ENCODE measurements at places on chromosomes 2 and 18.

GRCh38 chr2:75607988-75608683, 38.4 kb upstream of the MRPL19 start:
- no peak for DNase-seq

- DNase-seq = no peak
These were observed 41.8 kb upstream of the HAAO start for GRCh38 chr2:42834161-42834560.

GRCh38 chr2:25251071-25251421, 82.7 kb upstream of the POMC start:
- no peak for DNase-seq

DNA sequence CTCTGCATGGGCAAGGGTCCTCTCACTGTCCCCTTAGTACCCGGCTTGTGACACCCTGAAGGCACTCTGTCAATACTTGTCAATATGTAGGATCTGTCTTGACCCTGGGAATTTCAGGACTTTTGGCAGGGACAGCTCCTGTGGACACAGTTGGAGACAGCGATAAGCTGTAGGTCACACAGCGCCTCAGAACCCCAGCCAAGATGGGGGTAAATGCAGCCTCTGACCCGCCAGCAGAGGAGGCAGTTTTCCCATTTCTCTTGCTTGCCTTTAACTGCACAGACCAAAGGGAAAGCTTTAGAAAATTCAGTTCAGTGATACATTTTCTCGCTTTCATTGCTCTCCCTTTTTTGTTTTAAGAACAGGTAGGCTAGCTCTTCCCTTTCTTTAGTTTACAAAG, 54.8 kb upstream of the KLHL29 start:
- DNase-seq = no peak

DNA sequence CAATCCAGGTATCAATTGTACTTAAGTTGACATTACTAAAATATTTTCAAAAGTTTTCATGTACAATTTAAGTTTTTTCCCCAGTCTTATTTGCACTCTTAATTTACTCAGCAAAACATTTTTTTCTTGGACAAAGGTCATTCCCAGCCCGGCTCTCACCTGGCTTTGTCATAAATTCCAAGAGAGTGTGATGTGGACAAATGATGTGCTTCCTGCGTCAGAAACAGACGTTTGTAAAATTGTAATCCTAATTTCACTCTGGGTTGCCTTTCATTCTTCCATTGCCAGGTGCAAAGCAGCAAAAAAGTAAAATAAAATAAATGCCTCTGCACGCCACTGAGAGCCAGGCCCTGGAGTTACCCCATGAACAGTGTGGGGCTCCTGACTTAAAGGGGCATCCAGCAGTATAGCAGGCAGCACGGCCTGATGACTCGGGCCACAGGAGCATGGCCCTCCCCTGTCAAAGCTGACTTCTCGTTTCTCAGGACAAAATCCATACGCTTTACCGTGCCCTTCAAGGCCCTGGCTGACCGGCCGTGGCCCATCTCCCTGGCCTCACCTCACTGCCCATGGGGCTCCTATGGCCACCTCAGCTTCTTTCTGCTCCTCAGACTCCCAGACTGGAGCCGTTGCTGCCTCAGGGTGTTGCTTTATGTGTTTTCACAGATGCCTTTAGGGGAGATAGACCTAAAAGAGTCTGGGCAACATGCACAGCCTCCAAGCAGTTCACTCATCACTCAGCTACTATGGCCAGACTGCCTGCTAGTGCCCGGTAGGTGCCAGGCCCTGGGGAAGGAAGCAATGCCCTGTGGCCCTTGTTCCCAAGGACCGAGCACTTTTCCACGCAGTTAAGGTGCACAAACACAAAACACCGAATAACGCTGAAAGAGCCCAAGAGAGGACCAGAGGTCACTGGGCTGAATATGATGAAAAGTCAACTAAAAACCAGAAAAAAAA, 7.6 kb upstream of the TMEM185B start:
- no peak for DNase-seq
